Naive thymus-derived CD8-positive, alpha-beta T cell (primary cell): ENCODE measurements at places on chromosomes 13 and 19. TPM values are rescaled to one million over a fixed set of nuclear protein-coding genes. Genes with fewer than 3 reads are reported as not detected.

CERS1 gene
- not detected for polyA plus RNA-seq

CRX gene
- not detected for polyA plus RNA-seq

MEDAG gene
- not detected for polyA plus RNA-seq

FPR3 gene
- polyA plus RNA-seq, result not detected

C3 gene
- not detected for polyA plus RNA-seq

PLIN5 gene
- polyA plus RNA-seq, result 0.90 TPM

ZNF253 gene
- polyA plus RNA-seq, result 8.9 TPM

KISS1R gene
- polyA plus RNA-seq, result 0.18 TPM

APOC4 gene
- polyA plus RNA-seq, result not detected

CLC gene
- not detected for polyA plus RNA-seq

SGCG gene
- polyA plus RNA-seq, result not detected

CEACAM7 gene
- polyA plus RNA-seq, result not detected

GRCh38 chr13:44748439-44748838, 172.3 kb upstream of the TSC22D1 start:
- DNase-seq, result no peak

DNA sequence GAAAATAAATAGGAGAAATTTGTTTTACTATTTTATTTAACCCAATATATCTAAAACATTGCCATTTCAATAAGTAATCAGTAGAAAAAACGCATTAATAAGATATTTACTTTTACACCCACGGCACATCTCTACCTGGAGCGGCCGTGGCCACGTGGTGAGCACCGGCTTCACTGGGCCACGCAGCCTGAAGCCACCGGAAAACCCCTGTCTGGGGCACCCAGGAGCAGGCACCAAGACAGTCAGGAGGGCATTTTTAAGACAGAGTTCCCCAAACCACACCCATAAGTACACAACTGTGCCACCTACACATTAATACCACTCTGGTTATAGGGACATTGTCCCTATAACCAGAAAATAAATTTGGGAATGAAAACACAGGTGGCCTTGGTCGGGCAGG, 80.9 kb downstream of the SPACA7 start:
- DNase-seq, result no peak

GRCh38 chr13:26295812-26296211, 41.9 kb downstream of the CDK8 start:
- no peak for DNase-seq

DNA sequence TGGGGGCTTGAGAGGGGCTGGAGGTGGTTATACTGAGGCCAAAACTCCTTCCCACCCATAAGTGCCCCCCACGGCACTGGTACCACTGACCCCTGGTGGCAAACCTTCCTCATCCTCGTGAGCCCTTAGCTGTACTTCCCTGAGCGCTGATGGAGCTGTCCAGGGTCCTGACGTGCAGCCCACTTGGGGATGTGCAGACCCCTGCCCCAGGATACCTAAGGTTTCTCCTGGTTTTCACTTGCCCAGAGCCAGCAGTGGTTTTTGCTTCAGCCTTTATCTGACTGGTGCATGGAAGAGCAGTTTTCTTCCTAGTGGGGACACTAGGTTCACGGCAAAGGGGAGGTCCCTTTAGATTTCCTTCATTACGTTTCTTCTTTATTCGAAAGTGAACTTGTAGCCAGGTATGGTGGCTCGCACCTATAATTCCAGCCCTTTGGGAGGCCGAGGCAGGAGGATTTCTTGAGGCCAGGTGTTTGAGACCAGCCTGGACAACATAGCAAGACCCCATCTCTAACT, 28.7 kb upstream of the KCTD15 start:
- no peak for DNase-seq

DNA sequence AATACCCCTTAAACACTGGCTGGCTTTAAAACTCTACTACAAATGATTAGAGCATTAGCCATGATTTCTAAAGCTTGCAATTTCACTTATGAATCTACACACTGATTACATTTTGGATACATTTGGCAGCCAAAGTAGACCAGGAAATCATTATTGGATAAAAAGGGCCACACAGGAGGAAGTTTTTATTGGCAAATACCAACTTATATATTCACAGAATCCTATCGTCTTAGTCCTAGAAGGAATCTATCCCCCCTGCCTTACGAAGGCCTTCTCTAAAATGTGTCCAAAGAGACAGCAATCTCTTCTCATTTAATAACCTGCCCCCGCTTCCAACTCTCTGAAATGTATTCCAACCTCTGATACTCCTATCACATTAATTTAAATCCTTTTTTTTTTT, 52.5 kb downstream of the KLF5 start:
- no peak for DNase-seq

GRCh38 chr13:70170689-70171088, 62.4 kb upstream of the KLHL1 start:
- DNase-seq, result no peak

DNA sequence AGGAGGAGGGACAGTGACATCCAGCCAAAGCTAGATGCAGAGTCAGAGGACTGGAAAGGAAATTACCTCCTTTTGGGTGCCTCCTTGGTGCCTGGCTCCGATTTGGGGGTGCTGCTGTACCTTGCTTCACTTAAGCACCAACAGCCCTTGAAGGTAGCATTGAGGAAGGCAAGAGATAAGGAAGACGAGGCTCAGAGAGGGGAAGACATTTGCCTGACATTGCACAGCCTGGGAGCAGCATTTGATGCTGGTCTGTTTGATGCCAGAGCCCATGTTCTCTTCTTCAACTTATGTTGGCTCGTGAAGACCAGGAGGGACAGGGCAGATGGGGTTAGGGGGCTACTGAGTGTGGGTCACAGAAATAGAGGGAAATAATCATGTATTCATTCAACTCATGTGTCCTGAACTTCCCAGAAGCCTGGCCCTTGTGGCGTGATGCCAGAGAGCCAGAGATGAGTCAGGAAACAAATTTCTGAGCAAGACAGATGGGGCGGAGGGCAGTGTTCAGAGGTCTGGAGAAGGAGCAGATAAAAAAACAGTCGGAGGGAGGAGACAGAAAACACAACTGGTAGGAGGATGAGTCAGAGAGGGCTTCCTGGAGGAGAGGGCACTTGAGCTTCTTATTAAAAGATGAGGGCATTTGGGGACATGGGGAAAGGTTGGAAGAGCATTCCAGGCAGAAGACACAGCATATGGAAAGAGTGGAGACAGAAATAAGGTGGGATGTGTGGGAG, 3.0 kb upstream of the C19orf81 start:
- no peak for DNase-seq

DNA sequence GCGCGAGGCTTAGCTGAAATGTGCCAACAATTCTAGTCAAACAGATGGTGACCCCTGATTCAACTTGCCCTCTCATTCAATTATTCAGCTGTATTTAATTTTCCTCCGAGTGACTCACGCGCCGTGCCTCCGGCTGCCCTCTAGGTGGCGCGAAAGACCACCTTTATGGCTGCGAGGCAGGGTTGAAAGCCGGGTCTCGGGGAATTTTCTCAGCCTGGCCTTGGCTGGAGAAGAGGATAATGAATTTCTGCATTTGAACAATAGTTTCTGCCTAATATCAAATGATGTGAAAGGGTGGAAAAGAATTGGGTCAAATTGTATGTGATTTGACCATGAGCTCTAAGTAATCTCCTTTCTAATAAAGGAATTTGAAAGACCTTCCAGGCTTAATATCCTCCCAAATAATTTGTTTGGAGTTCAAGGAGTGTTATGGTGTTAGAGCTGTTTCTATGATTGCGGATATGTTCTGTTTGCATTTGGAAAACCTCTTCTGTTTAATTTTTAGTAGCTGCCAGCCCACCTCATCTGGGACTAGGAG, 310.9 kb downstream of the ZNF536 start:
- DNase-seq, result peak; percentile 36

DNA sequence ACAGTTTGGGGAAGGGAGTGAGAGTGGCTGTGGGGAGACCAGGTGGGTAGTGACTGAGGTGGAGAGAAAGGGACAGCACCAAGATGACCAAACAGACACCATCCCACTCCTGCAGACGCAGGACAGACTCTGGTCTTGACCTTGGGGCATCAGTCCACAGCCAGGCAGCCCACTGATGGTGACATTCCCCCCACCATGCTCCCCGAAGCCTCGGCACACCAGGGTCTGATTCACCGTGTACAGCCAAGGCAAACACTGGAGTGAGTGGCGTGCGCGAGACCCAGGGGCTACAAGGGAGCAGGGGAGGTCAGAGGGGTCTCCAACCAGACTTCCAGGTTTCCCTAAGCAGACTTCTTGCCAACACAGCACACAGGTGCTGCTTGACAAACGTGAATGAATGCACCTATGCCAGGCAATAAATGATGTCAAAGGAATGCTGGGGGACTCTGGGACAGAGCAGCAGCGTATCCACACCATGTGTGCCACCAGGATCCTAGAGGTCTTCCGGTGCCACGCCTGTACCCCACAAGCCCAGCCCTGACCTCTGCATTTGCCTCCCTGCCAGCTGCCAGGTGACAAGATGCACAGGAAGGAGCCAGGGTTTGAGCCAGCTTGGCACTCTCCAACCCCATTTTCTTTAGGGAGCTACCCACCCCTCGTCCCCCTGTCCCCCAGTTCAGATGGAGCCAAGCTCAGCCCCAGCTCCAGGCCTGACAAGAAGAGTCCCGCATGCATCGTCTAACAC, 18.5 kb downstream of the RANBP3 start:
- no peak for DNase-seq

DNA sequence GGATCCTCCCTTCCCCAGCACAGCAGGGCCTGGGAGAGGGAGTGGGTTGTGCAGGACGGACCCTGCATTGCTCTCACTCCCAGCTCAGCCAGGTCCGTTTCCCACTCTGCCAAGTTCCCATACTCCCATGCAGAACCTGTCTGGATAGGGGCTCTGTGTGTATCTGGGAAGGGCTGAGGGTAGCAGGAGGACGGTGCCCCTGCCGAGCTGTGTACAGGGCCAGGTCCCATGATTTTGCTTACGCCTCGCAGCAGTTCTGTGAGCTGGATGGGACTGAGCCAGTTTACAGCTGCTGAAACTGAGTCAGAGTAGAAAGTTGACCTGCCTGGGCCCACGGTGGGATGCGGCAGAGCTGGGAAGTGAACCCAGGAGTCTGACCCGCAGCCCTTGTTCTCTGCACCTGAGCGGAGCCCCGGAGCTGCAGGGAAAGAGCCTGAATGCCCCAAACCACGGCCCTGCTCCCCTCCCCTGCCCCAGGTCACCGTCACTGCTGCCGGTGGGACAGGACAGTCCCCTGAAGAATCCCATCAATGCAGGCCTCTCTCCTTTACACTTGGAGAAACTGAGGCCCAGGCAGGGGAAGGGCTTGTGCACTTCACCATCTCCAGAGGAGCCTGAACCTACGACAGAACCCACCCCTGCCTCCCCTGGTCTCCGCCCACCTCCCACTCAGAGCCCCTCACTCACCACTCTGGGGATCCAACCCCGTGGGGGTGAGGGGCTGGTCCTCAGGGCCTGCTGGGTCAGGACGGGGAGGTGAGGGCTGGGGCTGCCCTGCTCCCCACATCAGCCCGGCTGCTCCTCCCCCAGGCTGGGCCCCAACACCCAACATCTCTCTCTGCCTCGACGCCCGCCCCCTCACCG, 3.5 kb downstream of the LILRB5 start:
- DNase-seq, result no peak

DNA sequence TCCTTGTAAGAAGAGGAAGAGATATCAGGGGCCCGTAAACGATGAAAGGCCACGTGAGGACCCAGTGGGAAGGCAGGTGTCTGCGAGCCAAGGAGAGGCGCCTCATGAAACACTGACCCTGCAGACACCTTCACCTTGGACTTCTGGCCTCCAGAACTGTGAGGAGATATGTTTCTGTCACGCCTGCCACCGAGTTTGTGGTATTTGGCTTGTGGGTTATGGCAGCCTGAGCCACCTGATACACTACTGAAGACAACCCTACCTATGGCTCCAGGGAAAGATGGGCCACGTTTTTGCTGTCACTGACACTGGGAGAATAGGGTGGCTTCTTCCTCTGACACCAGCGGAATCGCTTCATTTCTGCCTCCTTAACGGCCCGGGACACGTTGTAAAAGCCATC, 217.5 kb upstream of the MAB21L1 start:
- DNase-seq, result no peak

GRCh38 chr13:19159761-19160420, 21.7 kb downstream of the TUBA3C start:
- DNase-seq, result no peak

DNA sequence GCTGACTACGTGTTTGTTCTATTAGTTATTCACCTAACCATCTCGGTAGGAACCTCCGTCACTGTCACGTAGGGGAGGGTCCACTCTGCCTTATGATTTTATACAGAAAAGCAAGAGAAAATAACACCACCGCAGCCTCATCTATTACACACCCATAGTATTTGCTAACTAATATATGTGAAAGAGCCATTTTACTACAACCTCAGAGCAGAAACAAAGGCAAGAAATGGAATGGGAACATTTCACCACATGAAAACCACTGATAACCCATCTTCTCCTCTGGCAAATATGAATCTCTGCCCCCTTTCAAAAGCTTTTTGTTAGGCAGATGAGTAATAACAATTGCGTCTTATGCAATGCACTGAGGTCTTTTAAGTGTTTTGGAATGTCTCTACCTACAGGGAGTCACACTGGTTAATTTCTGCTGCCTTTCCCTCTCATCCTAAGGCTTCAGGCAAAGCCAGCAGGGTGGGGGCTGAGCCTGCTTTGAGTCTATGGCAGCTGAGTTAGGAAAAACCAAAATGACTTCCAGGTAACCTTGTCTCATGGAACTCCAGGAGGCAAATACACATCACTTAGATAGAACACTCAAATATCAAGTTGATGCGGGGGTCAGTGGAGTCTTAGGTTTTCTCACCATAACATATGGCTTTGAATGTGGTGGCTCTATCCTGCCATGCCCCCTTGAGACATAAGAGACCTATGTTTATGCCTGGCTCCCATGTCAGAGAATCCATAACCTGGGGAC, 15.0 kb downstream of the TSHZ3 start:
- DNase-seq, result no peak

DNA sequence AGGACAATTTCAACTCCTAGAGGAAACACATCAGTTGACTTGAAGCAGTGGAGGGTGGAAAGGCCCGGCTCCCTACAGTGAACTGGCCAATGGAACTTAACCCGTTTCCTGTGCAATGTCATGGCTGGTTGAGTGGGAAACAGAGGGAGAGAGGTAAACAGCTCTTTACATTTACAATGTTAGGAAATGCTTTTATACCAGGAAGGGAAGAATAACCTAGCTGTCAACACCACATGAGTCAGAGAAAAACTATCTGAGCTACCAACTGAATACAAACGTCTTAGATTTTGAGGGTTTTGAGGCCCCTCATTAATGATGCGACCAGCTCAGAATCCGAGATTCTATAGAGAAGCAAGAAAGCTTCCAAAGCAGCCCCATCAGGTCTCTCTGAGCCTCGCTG, 36.7 kb downstream of the CARD8 start:
- no peak for DNase-seq

- no peak for DNase-seq
Measured at GRCh38 chr13:50365408-50366391, 350.5 kb downstream of the KCNRG start.
